MCF 10A (cell line): ENCODE measurements at places on chromosomes 1 and 21. TPM values are rescaled to one million over a fixed set of nuclear protein-coding genes. Genes with fewer than 3 reads are reported as not detected.

FCN3 gene
- total RNA-seq, result not detected in 2 replicates

ZNF695 gene
- total RNA-seq, result 8.7 and 13.8 TPM in 2 replicates

SPRR1A gene
- total RNA-seq, result not detected in 2 replicates

HCN3 gene
- total RNA-seq, result 2.5 and 4.3 TPM in 2 replicates

TACSTD2 gene
- total RNA-seq, result 10.4 and 14.8 TPM in 2 replicates

SH2D5 gene
- 14.0 and 14.6 TPM in 2 replicates for total RNA-seq

SLAMF1 gene
- total RNA-seq, result not detected in 2 replicates

SELP gene
- total RNA-seq, result not detected in 2 replicates

NCF2 gene
- 4.9 and 8.7 TPM in 2 replicates for total RNA-seq

LMX1A gene
- total RNA-seq, result not detected in 2 replicates

TCHHL1 gene
- total RNA-seq, result not detected in 2 replicates

KCNA2 gene
- total RNA-seq, result not detected in 2 replicates

USP1 gene
- 32.8 and 47.2 TPM in 2 replicates for total RNA-seq

S100A2 gene
- 5,064 and 5,163 TPM in 2 replicates for total RNA-seq

SRM gene
- total RNA-seq, result 284 and 327 TPM in 2 replicates

CLCNKB gene
- total RNA-seq, result not detected in 2 replicates

CFAP57 gene
- total RNA-seq, result 0.17 and 0.44 TPM in 2 replicates

GSTM2 gene
- total RNA-seq, result 0.70 and 1.4 TPM in 2 replicates

CYB561D1 gene
- 6.9 and 7.8 TPM in 2 replicates for total RNA-seq

S100A8 gene
- total RNA-seq, result 46.9 and 80.4 TPM in 2 replicates

OR10J1 gene
- total RNA-seq, result not detected in 2 replicates
